Activated naive CD4-positive, alpha-beta T cell treated with Interleukin-2 at 50 U/mL for 16 hours (primary cell): ENCODE measurements at places on chromosomes 11 and 22.

DNA sequence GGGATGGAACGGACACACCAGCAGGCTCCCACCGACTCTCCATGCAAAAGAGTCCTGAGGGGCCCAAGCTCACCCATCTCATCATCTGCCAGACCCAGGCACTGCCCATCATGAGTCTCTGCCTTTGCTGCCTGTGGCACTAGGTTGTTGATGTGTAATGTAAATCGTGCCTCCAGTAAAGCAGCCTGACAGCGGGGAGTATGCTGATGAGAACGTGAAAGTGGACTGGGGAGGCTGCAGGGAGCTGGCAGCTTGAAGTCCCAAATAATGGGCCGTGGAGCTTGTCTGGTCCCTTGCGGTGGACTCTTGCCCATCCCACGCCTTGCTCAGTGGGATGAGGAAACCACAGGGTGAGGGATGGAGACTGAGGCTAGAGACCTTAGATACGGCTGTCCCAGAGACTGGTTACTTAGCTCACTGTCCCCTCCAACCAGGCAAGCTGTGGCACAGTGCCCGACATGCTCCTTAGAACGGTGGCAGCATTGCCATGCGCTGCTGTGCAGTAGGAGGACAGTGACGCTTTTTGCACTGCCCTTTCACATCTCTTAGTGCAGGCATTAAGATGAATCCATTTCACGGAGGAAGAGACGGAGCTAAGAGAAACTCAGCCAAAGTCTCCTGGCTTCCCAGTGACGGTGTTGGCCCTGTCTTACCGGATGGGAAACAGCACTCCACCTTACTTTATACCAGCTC is 39.6 kb upstream of the PLET1 start:
- DNase-seq, result no peak

GRCh38 chr11:102830001-102830727 is 13.2 kb downstream of the MMP3 start:
- no peak for DNase-seq

DNA sequence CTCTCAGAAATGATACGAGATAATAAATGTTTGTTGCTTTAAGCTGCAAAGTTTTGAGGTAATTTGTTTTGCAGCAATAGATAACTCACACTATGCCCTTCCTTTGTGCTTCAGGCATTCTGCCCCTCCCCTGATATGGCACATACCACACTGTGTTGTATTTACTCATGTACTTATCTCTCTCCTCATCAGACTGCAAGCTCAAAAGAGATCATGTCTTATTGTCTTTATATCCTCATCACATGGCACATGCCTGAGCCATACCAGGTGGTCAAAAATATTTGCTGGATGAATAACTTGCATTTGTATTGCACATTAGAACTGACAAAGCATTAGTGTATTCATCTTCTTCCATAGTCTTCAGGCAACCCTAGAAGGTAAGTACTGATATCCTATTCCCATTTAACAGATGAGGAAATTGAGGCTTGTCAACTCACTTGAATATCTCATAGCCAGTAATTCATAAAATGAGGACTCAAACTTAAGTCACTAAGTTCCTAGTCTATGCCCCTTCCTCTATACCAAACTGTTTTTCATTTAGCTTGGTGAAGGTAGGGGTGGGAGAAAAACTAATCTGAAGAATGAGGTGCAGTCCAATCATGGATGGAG is 83.9 kb upstream of the EED start:
- no peak for DNase-seq

GRCh38 chr22:33776491-33776890 is 143.8 kb downstream of the LARGE1 start:
- DNase-seq, result no peak

DNA sequence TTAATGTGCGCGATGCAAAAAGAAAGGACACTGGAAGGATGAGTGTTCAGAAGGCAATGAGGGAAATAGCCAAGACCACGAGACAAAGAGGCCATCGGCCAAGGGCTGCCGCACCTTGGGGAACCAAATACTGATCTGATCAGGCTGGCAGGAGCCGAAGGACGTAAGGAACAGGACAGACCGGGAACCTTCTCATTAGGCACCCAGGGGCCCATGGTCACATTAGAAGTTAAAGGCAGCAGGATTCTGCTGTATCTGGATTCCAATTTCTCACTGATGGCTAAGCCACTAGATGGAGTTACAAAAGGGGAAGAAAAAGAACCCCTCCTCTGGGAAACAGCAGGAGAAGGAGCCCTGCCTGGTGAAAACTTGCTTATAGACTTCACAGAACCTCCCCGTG is 28.8 kb upstream of the CPT1A start:
- no peak for DNase-seq

DNA sequence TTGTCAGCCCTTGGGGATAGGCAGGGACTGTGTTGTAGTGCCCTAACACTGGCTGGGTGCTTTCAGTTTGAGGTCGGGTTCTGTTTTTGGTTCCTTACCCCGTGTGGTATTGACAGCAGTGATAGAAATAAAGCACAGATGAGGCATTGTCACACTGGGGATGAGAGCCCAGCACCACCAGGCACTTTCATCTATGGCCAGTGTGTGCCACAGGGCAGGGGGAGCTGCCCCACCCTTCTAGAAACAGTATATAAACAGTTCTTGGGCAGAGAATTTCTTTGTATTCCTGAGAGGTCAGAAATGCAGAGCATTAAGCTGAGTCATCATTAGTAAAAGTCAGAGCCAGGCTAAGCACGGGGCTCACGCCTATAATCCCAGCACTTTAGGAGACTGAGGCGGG is 23.1 kb upstream of the CDC42EP2 start:
- DNase-seq, result no peak
